ENCODE measurements at places on chromosomes 5 and 9.

DNA sequence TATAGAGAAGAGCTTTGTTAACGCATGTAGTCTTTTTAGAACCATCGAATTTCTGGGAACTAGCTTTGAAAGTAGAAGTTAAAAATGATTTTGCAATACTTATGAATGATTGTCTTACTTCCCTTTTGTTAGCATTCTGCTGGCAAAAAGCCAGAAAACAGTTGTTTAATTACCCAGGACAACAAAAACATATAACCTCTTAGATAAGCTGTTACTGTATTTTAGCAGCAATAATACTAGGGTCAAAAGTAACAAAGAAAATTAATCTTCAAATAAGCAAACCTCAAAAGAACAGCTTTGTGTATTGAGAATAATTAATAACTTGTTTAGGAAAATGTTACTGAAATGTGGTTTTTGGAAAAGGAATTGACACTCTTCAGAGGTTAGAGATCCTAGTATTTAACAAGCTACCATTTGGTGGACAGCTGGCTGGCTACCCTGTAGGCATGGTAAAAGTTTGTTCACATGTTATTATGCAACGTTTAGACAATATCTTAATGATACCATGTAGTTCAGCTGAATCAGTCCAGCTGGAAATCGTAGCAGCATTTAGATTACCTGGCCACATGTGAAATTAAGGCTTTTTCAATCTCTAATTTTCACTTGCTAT lies 3.8 kb downstream of the FGF10 start:
- DNase-seq: no peak

- no peak for DNase-seq
These were observed 497.6 kb downstream of the RASEF start for GRCh38 chr9:82565188-82565969.

- DNase-seq: no peak
These were observed 416.9 kb upstream of the SMARCA2 start for GRCh38 chr9:1598270-1598669.

DNA sequence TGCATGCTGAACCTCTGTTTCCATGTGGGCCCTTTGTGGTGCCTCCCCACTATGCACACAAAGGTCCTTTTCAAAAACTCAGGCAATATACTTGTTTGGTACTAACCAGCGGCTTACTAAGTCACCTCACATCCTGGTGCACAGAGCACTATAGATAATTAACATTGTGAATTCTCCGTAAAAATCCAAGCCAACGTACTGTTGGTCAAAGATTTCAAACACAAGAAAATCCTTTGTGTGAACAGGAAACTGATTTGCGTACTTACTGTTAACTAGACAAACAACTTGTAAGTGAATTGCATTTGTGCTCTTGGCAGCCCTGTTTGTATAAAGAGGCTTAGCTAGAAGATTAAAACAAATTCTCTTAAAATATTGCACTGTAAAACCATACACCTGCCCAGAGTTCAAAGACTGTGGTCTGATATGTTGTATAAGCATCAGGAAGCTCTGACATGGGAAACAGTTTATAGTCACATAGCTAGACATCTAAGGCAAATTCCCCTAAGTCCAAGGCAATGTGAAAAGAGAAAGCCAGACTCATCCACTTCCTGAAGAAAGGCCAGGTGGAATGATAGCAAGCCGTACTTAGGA lies 125.0 kb upstream of the SLC12A2 start:
- no peak for DNase-seq

- peak; percentile 97 for DNase-seq
These were observed 77.7 kb downstream of the RGS3 start for GRCh38 chr9:113541019-113541900.

DNA sequence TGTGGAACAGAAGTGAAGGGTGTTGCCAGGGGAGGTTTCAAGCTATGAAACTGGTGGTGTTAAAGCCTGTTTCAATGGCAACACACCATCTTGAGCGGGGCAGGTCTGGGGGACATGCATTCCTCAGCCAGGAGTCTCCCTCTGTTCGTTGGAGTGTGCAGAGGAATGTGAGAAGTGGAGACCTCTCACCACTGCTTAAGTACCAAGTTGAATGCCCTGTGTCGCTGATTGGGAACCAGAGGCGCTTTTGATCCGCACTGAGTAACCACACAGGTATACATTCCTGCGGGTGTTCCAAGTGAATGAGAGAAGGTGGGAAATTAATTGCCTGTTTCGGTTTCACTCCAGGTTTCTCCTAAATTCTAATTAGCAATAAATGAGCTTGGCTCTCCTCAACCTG lies 99.4 kb downstream of the LIX1 start:
- no peak for DNase-seq

DNA sequence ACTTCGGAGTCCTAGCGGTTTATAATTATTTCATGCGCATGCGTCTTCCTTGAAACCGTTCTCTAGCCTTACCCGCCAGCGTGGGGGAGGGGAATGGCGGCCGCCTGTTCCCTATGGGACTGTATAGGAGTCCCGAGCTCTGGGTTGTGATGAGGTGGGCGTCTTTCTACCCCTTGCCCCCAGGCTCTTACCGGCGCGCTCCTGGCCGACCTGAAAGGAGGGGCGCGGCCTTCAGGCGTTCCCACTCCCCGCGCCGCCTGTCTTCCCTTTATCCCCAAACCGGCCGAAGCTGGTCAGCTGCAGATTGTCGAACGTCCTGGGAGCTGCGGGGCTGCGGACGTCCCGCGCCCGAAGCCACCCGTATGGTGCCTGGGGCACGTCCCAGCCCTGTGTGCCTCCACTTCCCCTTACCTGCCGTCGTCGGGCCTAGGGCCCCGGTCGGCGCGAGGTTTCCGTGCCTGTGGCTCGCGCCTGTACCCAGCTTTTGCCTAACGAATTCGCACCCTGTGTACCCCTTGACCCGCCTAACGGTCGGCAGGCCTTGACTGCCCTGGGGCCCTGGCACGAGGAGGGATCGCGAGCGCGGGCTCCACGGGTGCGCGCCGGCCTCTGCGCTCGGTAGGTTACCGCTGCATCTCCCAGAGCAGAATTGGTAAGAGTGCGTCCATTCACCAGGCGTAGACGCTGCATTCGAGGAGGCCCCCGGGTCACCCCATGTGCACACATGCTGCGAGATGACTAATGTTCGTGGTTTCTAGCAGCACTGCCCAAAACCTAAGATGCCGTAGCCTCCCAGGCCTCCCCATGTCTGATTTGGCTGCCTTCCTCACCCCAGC lies 653 bp upstream of the HNRNPH1 start:
- DNase-seq: peak; percentile 72

- no peak for DNase-seq
These were observed 86.7 kb upstream of the ALDH1A1 start for GRCh38 chr9:73039271-73040263.

DNA sequence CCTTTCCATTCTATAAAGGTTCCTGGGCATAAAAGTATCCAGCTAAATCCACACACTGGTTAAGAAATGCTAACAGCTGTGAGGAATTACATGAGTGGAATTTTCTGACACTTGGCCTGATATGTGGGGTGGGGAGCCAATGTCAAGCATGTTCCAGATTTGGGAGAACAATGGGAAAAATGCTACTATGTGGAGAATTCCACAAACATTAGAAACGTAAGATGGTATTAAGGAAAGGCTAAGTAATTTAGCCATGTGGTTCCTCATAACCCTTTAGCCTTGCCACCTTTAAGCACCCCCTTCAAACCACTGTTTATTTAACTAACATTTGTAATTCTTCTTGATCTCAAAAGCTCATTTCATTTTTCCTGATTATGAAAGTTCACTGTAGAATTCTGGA lies 149.2 kb downstream of the GNA14 start:
- no peak for DNase-seq

DNA sequence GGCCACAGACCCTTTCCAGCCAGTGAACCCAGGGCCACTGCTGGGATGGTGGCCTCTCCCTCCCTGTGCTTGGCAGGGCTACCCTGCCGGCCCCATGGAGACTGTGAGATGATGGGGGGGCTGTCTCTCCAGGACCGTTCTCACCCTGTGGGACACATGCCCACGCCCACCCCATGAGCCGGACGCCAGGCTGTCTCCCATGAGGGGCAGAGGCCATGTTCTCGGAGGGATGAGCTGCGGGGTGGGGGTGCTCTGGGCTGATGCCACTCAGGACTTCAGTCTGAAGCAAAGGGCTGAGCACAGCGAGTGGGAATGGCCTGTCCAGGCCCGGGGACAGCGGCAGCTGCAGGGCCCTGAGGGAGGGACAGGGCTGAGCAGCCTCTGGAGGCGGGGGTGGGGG lies 88.9 kb downstream of the KCNT1 start:
- DNase-seq: no peak

GRCh38 chr9:135217836-135218235 lies 130.4 kb downstream of the OLFM1 start:
- DNase-seq: no peak

- no peak for DNase-seq
These were observed 263.4 kb downstream of the SEC61B start for GRCh38 chr9:99485459-99485858.

DNA sequence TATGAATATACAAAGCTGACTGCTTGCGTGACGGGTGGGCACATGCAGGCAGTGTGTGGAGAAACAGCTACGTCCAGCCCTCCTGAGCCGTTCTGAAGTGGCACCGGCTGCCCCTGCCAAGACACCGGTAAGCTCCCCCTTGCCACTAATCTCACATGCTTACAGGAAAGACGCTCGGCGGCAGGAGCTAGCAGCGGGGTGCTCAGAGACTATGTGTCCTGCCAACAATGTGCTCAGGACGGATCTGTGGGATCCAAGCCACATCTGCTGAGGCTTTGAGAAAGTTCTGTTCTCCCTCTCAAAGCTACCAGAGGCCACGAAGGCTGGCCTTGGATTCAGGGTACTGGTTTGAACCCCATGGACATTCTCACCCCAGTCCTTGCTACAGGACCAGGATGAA lies 157.2 kb upstream of the PHYKPL start:
- no peak for DNase-seq

DNA sequence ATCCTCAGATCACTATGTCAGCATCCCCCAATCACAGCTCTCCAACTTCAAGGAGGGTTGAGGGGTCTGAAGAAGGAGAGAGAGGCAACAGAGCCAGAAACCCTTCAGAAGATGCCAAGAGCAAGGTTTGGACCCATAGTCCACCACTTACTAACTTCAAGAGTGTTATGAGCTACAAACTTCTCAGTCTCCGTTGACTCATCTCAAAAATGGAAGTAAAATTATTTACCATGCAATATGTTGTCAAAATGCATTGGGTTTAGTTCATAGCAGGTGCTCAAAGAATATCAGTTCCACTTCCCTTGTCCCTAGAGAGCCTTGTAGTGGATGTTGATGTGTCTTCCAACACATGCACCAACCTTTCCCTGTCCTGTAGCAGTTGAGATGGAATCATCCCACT lies 116.0 kb downstream of the KCNIP1 start:
- DNase-seq: no peak

DNA sequence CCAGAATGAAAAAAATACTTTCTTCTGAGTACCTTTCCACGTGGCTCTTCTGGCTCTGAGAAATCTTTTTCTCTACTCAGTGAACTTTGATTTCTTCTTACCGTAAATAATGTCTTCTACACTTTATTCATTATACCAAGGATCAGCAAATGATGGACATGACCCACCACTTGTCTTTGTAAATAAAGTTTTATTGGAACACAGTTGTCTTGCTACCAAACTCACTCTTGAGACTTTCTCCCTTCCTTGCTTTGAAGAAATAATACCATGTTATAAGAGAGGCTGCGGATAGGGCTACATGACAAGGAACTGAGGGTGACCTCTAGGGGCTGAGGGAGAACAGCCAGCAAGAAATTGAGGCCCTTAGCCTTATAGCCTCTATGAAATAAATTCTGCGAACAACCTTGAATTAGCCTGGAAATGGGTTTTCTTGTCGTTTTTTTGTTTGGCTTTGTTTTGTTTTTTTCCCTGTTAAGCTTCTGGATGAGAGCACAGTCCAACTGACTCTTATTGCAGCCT lies 212.5 kb downstream of the COMMD10 start:
- DNase-seq: no peak
